PC-9 (cell line): ENCODE measurements at places on chromosomes 4 and X.

- no peak for DNase-seq
Observed at GRCh38 chr4:175871774-175872405, 59.8 kb upstream of the GPM6A start.

DNA sequence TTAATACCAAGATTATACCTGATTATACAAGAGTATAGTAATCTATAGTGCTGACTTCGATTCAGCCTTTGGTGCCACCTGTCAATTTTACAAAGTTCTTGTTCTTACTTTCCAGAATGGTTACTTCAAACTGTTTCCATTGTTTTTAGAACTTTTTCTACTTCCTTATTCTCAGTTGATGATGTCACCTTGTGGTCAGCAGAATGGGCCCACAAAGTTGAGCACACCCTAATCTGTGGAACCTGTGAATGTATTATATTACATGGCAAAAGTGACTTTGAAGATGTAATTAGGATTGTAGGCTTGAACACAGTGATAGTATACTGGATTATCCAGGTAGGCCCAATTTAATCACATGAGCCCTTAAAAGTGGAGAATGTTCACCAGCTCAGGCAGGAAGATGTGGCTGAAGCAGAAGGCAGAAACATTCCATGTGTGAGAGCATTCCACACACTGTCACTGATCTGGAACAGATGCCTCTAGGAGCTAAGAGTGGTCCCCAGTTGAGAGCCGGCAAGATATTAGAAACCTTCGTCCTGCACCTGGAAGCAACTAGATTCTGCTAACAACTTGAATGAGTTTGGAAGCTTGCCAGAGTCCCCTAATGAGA, 6.3 kb upstream of the SGMS2 start:
- DNase-seq: peak; percentile 65

DNA sequence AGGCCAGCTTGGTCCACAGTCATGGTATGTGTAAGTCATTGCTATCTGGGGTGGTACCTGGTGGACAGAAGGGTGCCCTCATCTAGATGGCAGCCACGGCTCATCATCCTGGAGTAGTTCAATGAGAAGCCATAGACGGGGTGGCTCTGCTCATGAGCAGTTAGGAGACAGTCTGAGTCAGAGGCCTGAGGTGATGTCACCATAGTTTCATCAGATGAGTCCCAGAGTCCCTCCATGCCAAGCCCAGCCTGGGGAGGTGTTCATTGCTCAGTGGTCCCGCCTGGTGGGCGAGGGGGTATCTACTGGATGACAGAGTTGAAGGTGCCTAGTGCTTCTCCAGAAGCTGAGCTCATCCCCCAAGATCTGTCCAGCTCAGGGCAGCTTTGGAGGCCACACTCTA, 49.8 kb downstream of the DLG3 start:
- DNase-seq: no peak

GRCh38 chr4:2800691-2801596, 8.1 kb downstream of the SH3BP2 start:
- peak; percentile 73 for DNase-seq

DNA sequence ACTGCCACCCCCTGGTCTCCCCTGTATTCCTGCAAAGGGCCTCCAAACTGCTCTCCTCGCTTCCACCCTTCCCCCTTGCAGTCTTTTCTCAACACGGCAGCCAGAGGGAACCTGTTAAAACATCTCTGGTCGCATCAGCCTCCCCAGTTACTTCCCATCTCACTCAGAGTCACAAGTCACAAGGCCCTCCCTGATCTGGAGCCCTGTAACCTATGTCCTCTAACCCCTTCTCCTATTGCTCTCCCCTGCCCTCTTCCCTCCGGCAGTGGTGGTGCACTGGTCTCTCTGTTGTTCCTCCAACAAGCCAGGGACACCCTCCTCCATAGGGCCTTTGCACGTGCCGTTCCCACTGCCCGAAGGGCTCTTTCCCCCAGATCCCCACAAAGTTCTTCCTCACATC, 73.2 kb downstream of the SH3KBP1 start:
- DNase-seq: no peak

DNA sequence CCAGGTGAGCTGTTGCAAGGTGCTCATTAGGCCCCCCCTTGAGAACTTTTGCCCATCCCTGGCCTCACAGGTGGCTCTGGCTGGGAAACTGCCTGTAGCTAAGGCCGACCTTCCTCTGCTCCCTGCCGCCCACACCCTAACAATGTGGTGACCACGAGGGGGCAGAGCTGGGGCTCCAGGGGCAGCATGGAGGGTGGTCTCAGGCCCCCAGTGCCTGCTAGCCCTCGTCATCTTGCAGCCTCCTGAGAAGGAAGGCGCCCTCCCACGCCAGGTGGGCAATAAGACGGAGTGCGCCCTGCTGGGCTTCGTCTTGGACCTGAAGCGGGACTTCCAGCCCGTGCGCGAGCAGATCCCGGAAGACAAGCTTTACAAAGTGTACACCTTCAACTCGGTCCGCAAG, 32.4 kb downstream of the ATP2B3 start:
- DNase-seq: no peak

DNA sequence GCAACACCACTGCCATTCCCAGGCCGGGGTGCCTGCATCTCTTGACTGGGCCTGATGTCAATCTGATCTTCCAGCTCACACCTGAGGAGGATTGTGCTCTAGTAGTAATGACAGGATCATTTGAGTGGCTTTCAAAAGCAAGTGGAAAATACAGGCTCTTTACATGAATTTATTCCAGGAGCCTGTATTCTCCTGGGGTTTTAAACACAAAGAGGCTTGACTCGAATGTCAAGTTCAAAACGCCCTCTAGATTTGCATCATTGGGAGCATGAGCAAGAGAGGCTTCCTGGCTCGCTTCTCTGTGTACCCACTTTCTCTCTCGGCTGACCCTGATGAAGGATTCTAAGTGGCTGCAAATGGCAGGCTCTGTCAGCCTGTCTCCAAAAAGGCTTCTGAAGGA, 199.5 kb upstream of the PUDP start:
- DNase-seq: no peak

GRCh38 chrX:150581093-150581775, 12.8 kb downstream of the MTM1 start:
- no peak for DNase-seq

- peak; percentile 28 for DNase-seq
Observed at GRCh38 chr4:40719008-40719623, 30.6 kb upstream of the NSUN7 start.

DNA sequence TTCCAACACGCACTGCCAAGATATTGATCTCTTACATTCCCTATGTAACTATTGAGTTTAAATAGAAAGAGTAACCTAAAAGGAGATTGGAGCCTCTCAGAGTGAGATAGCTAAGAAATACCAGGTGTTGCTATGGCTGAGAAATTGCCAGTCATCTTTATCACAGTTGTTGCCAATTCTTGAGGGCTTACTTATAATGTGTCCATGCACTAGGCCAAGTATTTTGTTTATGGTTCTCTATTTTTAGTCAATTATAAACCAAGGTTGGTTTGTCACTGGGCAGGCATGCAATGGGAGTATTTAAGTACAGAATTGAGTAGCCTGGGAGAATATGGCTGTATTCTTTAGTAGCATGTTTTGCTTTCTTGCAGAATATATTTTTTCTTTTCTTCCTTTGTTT, 201.6 kb downstream of the TEX13A start:
- no peak for DNase-seq

GRCh38 chrX:10109695-10110094, 47.1 kb upstream of the CLCN4 start:
- no peak for DNase-seq

DNA sequence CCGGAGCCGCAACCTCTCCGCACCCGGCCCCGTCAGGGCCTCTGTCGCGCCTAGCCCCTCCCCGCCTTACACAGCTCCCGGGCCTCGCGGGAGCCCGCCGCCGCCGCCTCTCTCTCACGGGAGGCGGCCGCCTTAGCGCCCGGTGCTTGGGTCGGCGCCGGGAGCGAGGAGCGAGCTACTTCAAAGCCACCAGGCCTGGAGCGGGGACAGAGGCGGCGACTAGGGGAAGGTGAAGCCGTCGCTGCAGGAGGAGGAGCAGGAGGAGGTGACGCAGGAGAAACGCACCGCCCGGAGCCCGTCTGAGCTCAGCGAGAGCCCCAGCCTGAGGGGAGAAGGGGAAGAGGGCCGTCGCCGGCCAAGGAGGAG, 250 bp downstream of the USP9X start:
- peak; percentile 17 for DNase-seq

- peak; percentile 3 for DNase-seq
Observed at GRCh38 chr4:102439236-102439614, 61.9 kb upstream of the NFKB1 start.

DNA sequence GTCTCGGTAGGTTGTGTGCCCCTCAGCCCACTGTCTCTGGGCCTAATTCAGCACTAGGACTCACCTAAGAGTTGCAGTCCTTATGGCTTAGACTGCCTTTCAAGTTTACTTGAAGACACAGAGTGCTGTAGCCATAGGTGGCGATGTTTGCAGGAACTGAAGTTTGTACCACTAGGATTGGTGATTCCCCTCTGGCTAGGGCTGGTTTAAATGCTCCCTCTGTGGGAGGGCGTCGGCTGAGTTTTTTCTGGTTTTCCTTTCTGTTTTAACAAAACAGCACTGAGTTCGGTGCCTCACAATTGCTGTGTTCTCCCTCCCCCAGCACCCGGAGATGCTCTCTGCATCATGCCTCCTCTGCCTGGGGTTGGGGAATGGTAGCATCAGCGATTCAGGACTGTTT, 480.9 kb downstream of the PCDH11X start:
- no peak for DNase-seq

GRCh38 chrX:38172596-38172995, 48.1 kb downstream of the SRPX start:
- no peak for DNase-seq

DNA sequence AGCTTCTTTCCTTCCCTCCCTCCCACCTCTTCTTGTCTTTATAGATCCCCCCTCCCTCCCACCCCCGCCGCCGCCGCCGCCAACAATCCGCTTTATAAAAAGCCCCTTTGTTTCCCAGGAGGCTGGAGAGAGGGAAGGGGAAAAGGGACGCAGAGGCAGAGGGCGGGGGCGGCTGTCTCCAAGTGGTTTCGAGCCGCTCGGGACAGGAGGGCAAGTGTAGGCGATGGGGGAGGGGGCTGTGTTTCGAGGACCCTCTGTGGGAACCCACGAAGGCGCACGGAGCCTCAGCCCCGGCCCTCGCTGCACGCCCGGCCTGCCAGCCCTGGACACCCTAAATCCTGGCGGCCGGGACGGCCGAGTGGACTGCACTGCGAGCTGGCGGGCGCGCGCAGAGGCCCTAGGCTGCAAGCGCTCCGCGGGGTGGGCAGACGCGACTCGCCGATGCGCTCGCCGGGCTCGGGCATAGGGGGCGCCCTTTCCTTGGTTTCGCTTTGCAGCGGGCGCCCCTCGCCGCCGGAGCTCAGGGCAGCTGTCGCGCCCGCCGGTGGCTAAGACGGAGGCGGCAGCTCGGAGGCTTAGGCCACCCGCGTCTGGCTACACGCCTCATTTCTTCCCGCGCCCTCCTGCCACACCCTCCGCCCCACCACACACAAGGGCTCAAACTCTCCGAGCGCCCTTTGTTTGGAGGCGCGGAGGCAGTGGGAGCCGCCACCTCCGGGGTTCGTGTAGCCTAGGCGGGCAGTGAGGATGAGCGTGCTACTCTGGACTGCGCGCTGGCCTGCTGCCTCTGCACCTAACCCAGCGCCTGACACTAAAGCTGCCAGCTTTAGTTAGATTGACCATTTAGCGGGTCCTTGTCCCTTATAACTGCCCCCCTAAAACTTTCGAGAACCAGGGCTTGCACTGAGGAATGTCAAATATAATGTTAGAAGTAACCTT, 2.2 kb downstream of the MAMLD1 start:
- DNase-seq: no peak

- DNase-seq: no peak
Observed at GRCh38 chrX:109841257-109841656, 108.2 kb upstream of the ACSL4 start.

GRCh38 chrX:71482228-71482958, 50.5 kb upstream of the OGT start:
- no peak for DNase-seq

DNA sequence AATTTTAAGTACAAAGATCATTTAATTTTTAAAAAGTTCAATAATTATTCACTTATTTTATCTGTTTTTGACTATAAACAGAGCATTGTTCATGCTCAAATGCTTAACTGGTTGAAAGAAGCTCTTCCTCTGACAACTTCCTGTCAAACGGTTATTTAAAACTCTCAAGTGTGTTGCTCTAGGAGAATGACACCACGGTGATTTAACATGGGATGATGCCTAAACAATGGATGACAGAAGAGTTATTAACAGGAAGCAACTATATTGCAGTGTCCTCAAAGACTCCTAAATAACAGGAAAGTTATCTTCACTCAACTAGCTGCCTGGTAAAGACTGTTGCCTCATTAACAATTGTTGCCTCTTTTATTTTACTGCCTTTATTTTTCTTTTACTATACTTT, 509.6 kb downstream of the PACRGL start:
- no peak for DNase-seq

GRCh38 chr4:78311306-78311705, 240.3 kb upstream of the ANXA3 start:
- no peak for DNase-seq
